Adrenal gland (tissue), 19 donors: ENCODE measurements at places on chromosomes 12 and 14.

- DNase-seq: no peak
Observed at GRCh38 chr14:100566119-100566518, 21.1 kb downstream of the BEGAIN start.

- peak; percentile 78 for DNase-seq
Observed at GRCh38 chr12:32533971-32534590, 134.7 kb downstream of the FGD4 start.

DNA sequence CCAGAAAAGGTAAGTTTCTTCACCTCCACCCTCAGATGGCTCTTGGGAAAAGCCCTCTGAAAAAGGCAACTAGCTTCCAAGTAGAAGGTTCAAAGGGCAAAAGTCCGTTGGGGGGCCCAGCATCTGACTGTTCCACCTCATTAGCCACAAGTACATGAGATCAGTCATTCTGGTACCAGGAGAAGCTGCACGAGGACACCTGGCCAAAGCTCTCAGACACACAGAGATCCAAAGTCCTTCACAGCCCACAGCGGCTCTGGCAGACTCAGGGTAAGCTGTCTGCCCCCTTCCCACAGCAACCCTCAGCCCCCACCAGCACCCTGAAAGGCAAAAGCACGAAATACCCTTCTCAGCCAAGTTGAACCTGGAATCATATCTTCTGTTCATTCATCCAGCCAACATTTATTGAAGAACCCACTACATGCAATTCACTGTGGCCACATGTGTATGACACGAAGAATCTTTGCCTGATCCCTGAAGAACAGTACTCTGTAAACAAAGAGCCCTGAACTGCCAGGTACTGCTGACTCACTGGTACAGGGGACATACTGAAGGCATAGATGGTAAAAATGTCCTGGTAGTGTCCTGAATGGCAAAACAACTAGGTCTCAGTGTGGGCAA, 19.0 kb downstream of the SLC7A7 start:
- DNase-seq: no peak

GRCh38 chr12:93174048-93174447, 203.7 kb upstream of the NUDT4 start:
- peak; percentile 37 for DNase-seq

DNA sequence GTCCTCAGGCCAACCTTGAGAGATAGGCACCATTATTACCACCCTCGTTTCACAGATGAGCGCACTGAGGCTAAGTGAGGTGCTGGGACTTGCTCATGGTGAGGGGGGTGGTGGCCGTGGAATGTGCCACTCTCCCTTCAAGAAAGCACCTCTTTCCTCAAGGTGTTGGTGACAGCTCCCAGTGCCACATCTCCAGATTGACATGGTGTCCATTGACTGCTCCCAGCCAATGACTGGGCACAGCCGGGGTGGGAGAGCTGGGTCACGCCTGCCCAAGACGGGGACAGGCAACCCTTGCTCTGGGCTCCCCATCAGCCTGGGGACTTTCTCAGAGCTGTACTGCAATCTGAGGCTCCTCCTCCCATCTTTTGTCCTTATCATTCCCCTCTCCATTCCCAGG, 21.0 kb upstream of the MYL2 start:
- DNase-seq: no peak

DNA sequence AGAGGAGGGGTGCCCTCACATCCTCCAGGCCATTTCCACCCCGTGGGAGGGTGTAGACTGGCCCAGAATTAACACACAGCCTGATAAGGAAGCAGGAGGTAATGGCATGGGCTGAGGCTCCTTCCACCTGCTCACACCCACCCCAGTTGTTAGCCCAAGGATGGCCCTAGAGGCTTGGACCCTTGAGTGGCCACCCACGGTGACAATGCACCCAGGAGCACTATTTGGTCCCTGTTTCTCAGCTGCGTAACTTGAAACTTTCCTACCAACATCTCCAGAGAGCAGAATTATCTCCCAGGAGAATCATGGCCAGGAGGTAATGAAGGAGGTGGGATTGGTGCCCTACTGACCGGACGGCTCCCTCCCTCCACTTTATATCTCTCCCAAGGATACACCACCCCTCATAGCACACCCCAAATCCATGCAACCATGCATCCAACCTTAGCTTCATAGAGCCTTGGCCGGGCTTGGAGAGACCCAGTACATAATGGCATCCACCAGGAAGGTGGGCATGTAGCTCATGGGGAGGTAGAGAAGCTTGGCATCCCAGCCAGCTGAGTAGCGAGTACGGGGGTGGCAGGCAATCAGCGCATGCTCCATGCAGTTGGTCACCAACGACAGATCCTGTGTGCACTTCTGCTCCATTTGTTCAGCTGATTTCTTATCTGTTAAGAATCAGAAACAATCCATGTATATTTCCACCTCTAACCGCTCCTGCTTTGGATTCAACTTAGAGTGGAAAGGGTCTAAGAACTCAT, 5.6 kb downstream of the RDH16 start:
- no peak for DNase-seq

DNA sequence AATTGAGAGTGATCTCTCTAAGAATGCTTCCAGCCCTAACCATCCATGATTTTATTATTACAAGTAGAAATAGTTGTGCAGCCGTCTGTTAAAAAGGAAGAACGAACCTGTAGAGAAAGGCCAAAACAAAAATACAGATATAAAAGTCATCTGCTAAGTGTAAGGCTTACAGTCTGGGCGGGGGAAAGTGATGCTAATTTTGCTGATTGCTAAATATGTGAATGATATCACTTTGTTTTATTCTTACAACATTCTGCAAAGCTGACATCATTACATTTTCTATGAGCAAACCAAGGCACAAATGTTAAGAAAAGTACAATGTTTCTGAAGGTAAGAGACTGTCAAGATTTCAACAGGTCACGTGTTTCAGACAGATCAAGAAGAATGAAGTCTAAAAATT, 101.5 kb upstream of the RAP1B start:
- DNase-seq: no peak

DNA sequence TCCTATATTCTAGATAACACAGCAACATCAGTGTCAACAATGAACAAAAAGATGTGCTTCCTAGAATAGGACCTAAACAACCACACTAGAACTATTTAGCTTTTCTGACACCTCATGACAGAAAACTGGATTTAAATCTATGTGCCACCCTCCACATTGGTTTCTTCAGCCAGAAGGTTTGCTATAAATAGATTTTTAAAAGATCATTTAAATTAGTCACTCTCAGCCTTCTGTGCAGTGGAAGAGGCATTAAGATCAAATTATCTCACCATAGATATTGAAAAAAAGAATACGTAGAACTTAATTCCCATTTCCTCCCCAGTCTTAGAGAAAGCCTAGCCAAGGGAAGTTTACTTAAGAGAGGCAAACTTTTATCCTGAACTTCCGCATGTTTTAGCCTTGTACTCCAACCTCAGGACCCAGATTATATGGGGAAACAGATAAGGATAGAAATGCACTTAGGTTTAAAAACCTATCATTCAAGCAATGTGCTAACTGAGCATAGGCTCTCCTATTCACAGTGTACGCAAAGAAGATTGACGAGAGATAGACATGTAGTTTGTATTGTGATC, 59.6 kb downstream of the NELL2 start:
- no peak for DNase-seq

GRCh38 chr12:88433997-88434703, 146.1 kb downstream of the KITLG start:
- no peak for DNase-seq

GRCh38 chr14:103699261-103699661, 16.0 kb downstream of the XRCC3 start:
- DNase-seq: no peak

- DNase-seq: no peak
Observed at GRCh38 chr12:124874988-124875802, 11.5 kb upstream of the SCARB1 start.

- no peak for DNase-seq
Observed at GRCh38 chr14:31205681-31206535, 1.7 kb downstream of the HECTD1 start.

DNA sequence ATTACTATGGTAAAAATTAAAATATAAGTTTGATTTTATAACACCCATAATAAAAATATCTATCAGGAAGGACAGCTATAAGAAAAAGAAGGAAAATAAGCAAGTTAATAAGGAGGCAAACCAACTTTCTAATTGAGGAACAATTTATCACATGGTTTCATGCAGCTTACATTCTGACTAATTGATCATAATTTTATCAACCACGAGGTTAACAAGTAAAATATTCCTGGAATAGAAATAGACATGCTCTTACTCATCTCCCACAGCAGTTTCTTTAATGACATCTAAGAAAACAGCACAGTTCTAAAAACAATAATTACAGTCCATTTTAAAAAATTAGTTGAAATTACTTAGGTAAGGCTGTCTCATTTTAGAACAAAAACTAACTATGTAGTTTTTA, 130.8 kb upstream of the KRR1 start:
- DNase-seq: no peak

DNA sequence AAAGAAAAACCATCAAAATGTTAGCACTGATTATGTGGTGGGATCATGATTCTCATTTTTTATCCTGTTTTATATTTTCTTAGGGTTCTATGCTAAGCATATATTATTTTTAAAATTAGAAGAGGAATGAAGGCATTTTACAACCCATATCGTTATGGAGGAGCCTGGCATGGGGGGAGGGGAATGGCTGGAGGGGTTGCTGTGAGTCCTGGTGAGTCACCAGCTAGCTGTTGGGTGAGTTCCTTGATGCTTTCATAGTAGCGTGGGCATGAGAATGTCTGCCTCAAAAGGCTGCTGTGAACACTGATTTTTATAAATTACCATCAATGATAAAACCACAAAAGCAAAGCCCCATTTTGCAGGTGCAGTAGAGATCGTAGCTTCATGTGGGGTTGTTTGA, 46.9 kb downstream of the C14orf132 start:
- no peak for DNase-seq

DNA sequence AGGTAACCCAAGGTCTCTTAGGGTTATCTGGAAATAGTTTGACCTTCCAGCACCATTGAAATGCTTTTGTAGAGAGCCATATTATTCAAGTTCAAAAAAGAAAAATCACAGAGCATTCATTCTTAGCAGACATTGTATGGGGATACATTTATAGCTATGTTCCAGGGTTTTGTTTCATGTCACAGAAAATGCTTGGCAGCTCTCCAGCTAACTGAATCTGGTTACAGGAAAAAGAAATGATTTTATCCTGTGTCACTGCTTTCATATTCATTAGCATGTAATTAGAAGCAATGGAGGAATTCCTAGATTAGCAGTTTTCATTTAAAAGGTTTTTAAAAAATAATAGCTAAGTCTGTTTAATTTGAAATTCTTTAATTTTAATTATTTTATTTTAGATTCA, 78.9 kb downstream of the SNAPC1 start:
- DNase-seq: no peak

DNA sequence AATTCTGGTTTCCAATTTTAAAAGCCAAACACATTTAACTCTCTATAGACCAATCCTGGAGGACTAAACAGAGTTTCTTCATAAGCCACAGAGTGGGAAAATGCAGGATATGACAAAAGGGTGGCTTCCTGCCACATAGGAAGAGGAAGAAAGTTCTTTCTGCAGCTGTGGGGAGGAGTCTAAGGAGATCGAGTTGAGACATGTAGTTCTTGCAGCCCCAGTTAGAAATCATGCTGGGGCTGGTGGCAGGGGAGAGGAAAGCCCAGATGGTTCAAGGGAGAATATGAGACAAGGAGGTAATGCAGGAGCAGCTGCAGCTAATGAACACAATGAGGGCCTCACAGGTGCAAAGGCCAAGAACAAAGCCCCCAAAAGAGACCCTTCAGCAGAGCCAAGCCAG, 85.0 kb upstream of the ARID2 start:
- no peak for DNase-seq

DNA sequence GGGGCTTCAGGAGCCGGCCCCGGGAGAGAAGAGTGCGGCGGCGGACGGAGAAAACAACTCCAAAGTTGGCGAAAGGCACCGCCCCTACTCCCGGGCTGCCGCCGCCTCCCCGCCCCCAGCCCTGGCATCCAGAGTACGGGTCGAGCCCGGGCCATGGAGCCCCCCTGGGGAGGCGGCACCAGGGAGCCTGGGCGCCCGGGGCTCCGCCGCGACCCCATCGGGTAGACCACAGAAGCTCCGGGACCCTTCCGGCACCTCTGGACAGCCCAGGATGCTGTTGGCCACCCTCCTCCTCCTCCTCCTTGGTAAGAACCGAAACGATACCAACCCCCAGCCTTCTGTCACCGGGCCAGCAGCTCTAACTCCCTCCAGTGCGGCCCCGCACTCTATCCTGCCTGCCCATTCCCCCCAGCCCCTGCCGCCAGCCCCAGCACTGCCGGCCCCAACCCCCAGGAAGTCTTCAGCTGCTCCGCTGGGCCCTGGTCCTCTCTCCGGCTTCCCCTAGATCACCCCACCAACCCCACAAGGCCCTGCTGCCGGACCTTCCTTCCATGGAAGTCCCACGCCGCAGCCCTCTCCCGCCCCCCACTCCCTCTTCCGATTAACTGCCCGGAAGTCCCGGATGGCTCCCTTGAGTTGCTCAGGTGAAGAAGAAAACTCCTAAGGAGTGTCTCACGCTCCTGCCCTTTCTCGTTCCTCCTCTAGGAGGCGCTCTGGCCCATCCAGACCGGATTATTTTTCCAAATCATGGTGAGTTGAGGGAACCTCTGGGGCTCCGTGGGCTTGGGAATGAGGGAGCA, 693 bp downstream of the LRP10 start:
- peak; percentile 82 for DNase-seq

GRCh38 chr12:116249938-116250337, 27.6 kb downstream of the MED13L start:
- DNase-seq: no peak

DNA sequence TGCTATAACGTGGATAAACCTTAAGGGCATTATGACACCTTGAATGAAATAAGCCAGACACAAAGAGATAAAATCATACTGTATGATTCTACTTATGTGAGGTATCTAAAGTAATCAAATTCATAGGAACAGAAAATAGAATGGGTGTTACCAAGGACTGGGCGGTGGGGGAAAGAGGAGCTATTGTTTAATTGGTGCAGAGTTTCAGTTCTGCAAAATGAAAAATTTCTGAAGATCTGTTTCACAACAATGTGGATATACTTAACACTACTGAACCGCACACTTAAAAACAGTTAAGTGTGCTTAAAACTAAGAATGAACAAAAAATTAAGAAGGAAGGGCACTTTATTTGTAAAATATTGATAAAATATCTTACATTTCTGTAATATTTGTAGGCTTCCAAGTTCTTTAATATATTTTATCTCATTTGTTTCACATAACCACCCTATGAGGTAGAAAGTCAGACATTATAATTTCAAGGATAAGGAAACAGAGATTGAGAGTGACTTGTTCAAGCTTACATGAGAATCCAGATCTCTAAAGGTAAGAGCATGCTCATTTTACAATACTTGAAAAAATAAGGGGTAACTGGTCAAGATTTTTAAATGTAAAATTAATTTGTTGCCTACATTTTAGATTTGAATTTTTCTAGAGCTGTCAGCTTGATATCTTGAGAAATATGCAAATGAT, 14.9 kb downstream of the LTA4H start:
- no peak for DNase-seq

GRCh38 chr12:84599539-84599938, 313.1 kb downstream of the SLC6A15 start:
- DNase-seq: no peak

DNA sequence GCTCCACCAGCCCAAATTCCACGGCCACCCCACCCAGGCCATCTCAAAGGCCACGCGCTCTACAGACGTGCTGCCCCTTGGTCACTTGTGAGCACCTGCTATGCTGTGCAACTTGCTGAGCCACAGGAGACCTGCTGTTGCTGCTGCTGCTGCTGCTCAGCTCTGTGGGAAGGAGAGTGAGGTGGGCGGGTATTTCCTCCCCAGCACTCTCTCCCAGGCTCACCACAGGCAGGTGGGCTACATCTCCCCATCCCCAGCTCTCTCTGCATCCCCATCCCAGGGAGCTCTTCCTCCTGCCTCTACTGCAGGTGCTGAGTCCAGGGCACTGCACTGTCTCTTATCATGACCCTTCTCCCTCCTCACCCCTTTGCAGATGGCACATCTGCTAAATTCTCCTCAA, 306.9 kb downstream of the BCL11B start:
- DNase-seq: no peak
